ENCODE measurements at places on chromosomes 12 and 14.

- DNase-seq: no peak
Observed at GRCh38 chr12:563787-564298, 99.4 kb downstream of the NINJ2 start.

DNA sequence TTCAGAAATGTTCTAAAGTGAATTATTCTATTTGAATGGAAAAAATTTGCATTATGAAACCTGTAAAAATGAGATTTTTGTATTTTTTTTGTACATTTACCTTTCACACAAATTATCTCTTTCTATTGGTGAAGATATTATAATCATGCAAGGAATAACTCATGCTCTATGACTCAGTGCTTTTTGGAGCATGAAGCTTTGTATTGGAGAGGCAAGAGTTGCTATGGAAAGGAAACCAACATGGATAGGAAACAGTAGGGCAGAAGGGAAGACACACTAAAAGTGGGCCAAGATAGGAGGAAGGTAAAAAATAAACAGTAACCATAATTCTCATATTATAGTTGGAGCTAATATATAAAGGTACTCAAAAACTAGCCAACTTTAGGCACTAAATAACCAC is 79.0 kb downstream of the PLCZ1 start:
- no peak for DNase-seq

DNA sequence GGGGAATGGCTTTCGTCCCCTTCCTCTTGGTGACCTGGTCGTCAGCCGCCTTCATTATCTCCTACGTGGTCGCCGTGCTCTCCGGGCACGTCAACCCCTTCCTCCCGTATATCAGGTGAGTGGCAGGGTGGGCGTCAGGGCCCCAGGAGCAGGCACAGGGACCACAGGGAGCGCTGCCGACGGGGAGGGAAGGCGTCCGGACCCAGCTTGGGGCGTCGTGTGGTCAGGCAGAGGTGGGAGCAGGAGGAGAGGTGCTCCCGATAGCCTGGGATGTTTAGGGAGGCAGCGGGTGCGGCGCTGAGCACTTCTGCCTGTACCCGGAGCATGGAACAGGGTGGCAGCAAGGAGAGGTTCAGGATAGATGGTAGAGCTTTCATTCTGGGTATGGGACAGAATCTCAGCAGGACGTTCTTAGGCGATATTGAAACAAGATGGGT is 444 bp downstream of the DRAM1 start:
- no peak for DNase-seq

DNA sequence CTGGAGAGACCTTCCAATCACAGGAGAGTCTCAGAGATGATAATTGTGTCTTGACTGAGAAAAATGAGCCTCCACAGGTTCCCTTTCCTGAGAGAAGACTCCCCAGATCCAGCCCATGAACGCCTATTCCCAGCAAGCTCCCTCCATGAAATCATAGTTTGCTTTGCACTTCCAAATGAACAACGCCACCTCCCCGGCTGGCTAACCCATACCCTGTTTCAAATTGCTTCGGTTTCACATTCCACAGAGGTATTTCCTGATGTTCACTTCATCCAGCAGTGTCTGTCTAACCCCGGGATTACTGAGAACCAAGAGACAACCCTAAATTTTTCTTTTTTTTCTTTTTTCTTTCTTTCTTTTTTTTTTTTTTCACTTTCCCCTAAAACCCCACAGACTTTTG is 124.1 kb upstream of the RFLNA start:
- no peak for DNase-seq

- DNase-seq: no peak
Observed at GRCh38 chr12:16384732-16385131, 37.3 kb downstream of the MGST1 start.

DNA sequence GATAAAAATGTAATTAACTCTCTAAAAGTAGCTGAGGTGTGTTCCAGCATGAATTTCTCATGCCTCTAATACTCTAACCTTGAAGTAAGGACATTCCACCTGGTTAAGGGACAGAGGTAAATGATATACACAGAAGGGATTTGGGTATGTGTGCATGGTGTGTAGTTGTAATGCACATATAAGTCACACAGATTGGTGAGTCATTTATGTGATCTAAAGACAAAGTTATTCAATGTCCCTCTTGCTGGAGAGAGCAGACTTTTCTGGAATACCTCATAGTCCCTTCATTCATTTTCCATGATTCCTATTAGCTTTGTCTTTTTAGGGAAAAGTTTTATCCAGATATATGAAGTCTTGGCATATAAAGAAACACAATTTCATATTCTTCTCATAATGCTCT is 234.9 kb downstream of the SNAPC1 start:
- DNase-seq: no peak

- DNase-seq: no peak
Observed at GRCh38 chr12:132834181-132834711, 5.6 kb upstream of the GOLGA3 start.

DNA sequence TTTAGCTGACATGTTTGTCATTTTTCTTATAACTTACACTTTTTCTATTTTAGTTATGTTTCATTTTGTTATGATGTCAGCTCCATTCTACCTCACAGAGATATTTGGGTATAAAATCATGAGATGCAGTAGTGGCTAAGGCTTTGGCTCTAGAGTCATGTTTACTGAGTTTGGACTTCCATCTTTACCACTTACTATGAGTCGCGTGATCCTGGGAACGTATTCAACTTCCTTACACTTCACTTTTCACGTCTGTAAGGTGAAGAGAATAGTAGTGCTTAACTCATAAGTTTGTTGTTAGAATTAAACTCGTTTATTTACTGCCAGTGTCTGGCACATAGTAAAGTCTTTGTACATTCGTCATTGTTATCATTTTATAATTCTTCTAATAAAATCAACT is 126.3 kb downstream of the ERC1 start:
- no peak for DNase-seq

DNA sequence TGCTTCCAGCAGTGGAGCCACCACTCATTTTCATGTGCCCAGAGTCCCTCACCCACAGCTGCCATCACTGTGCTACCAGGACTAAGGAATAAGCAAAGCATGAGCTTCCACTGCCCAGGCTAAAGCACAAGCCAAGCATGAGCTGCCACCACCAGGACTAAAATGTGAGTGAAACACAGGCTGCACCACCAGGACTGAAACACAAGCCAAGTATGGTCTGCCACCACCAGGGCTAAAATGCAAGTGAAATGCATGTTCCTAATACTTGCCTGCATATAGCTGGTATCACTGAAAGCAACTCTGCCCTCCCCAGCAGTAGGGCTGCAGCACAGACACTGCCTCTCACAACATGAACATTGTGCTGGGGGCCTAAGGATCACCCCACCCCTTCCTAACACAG is 30.0 kb downstream of the CEP83 start:
- DNase-seq: no peak

DNA sequence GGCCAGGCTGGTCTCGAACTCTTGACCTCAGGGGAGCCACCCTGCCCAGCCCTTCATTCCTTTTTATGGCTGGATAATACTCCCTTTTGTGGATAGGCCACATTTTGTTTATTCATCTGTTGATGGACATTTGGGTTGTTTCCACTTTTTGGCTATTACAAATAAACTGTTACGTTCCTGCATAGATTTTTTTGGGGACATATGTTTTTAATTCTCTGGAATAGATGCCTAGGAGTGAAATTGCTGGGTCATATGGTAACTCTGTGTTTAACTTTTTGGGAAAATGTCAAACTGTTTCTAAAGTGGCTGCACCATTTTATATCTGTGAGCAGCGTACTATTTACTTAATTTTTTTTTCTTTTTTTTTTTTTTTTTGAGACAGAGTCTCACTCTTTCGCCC is 9.8 kb downstream of the KMT5A start:
- DNase-seq: no peak

- DNase-seq: no peak
Observed at GRCh38 chr14:59964251-59965007, 44.5 kb downstream of the LRRC9 start.

DNA sequence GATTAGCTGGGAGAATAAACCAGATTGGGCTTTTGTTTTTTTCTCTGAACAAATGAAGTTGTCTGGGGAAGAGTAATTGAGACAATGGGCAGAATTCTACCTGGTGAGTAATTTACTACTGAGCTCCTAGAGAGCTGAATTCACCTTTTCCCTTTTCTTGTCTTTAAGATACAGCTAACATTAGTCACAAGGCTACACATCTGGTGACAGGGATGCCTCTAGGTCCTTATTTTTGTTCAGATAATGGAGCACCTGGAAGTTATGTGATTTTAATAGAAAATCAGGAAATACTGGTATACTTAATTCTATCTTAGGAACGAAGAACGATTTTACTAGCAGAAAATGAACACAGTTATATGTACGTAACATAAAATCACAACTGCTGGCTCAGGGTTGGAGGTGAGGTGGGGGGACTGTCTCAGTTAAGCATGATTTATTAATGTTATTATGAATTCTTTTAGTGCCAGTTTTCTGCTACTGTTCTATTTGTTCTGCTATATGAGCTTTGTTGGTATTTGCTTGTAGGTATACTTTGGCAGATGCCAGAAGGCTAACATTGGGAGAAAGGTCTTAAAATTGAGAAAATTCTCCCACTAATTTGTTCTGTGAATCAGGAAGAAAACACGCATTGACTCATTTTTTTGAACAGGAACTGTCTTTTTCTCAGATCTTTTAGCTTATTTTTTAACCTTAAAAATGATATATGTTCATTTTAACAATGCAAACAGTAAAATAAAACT is 482.7 kb upstream of the RGS6 start:
- DNase-seq: no peak

DNA sequence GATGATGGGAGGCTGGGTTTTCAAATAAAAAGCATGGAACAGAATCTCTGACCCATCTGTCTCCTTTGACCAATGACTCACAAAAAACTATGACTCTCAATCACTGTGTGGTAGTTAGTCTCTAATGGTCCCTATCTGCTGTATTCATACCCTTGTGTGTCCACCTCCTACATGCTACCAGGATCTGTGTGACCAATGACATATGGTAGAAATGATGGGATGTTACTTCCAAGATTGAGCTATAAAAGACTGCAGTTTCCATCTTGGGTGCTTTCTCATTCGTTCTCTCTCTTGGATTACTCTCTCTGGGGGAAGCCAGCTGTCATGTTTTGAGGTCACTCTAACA is 144.7 kb upstream of the BTG1 start:
- DNase-seq: no peak

DNA sequence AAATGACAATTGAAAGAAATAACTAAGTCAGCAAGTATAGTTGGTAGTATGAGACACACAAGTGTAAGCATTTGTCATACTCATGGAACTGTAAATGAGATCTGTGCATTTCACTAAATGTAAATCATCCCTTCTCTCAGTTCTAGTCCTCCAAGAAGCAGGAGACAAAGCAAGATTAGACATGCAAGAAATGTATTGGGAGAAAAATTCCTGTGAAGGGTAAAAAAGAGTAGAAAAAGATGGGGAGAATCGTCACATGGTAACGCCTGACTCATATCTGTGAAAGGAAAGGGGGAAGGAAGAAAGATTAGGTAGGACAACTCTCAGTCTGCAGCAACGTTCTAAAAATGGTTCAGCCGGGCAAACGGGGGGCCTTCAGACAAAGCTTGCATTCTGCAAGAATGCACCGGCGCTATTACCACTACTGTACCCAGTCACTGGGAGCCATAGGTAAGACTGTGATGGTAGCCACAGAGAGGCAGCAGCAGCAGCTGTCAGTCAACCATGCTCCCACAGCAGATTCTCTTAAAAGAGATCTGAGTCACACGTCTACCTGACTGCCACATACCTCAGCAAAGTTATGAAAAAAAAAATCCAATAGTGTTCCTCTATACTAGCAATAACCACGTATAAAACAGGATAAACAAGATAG is 18.0 kb upstream of the RFX4 start:
- DNase-seq: no peak

Measured in activated CD8-positive, alpha-beta memory T cell treated with anti-CD3 and anti-CD28 coated beads for 1 hour (primary cell).